ENCODE measurements at places on chromosomes 7 and 10.

- no peak for DNase-seq
Measured at GRCh38 chr7:102875700-102876295, 37.0 kb upstream of the LRRC17 start.

DNA sequence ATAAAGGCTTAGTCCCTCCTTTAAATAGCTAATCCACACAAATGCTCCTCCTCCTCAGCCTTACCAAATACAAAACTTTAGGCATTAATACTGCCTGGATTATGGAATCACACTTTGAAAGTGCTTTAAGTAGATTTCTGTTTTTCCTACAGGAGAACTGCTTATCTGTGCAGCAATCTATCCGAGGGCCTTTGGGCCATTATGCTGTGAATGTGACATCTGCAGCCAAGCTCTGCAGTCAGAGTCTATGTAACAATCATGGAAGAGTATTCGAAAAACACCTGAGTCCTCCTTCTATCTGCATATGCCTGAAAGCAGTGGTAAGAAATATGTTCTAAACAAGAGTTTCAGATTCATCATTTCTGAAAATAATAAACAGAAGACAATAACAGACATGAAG lies 16.2 kb upstream of the HYAL4 start:
- DNase-seq: no peak

GRCh38 chr7:108535257-108535656 lies 9.3 kb upstream of the PNPLA8 start:
- no peak for DNase-seq

DNA sequence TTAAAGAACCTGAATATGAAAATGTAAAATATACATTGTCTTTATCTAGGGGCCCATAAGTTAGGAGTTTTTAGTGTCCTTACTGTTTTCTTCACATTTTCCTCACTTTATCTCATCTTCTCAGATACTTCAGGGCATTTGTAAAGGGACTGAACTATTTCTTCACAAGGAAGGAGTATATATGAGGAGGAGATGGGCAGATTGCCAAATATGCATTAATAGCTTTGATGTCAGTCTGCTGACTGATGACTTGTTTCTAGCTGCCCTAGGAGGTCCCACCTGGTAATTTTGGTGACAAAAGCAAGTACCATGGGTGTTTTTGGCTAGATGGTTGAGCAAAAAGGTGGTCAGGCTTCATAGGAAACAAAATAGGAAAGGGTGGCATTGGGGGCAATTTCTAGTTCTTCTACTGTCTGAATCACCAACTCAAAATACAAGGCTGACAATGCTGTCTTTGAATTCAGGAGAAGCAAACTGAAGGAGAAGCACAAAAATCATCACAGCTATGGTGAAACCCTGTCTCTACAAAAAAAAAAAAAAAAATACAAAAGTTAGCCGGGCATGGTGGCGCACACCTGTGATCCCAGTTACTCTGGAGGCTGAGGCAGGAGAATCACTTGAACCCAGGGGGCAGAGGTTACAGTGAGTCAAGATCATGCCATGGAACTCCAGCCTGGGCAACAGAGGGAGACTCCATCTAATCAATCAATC lies 10.4 kb upstream of the STRIP2 start:
- DNase-seq: no peak

DNA sequence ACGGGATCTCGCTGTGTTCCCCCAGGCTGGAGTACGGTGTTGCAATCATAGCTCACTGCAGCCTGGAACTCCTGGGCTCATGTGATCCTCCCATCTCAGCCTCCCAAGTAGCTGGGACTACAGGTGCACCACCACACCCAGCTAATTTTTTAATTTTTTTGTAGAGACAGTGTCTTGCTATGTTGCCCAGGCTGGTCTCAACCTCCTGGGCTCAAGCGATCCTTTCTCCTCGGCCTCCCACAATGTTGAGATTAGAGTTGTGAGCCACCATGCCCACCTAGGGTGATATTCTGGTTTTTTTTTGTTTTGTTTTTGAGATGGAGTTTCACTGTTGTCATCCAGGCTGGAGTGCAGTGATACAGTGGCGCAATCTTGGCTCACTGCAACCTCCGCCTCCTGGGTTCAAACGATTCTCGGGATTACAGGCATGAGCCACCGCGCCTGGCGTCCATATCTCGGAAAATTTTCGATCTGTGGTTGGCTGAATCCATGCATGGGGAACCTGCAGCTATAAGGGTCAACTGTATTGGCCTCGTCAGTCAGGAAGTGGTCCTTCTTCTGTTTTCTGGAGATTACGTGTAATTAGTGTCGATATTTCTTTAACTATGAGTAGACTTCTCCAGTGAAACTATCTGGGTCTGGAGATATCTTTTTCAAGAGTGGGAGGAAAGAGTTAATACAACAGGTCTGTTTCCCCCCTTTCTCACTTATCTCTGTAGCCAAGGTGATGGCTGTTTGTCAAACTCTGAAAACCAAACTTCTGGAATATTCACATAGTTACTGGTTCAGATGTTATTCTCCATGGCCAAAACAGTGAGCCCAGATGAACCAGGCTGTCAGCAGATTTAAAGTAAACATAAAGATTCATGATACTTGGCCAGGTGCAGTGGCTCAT lies 21.0 kb upstream of the FIS1 start:
- DNase-seq: no peak

DNA sequence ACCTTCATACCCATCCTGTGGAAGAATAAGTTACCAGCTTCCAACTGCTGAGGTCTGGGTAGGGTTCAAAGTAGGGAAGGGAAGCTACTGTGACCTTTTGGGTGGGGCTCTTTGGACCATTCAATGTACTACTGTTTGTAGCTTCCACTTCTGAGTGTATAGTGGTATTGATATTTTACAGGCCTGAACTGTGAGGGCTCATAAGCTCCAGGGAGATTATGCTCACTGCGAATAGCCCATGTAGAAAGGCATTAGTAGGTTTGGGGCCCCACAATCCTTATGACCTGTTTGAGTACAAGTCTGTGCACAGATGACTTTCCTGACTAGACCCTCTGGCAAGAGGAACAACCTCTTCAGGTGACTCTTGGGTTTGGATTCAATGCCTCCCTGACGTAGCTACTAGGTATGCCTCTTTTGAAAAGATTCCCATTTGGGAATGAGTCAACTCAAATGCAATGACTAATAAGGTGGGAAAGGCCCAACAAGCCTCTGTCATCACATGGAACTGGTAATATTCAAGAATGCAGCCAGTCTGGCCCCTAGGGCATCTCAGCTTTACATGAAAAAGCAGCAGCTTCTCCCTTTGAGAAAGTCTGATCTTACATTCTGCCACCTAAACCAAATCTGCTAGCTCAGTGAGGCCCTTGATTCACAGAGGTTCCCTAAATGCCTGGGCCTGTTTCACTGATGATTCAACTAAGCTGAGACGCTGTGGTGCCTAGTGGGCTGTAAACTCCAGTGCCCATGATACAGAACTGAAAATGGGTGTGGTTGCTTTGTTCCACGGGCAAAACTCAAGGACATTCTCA lies 79.8 kb downstream of the ABI1 start:
- DNase-seq: no peak

DNA sequence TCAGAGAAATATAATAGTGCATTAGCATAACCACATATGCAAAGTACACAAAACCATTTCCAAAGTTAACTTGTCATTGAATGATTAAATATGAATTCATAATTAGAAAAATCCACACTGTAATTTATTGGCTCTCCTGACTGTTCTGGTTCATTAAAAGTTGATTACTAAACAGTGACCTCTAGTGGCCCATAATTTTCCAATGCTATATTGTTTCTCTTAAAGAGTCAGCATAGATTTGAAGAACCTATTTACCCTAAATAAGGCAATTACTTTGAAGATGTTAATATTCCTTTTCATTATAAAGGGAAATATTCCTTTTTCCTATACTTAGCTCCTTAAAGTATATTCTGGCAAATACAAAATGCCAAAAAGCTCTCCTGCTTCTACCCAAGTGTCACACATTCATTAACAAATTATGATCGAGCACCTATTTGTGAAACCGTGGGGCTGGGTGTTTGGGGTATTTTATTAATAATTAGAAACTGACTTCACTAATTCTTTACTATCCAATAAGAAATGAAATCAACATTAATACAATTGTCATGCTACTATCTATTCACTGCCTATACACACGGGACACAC lies 86.2 kb downstream of the HIBADH start:
- no peak for DNase-seq

- no peak for DNase-seq
Measured at GRCh38 chr10:53491774-53492173, 719.2 kb upstream of the MBL2 start.

- DNase-seq: peak; percentile 70
Measured at GRCh38 chr7:140653319-140654108, 12.9 kb upstream of the DENND2A start.

DNA sequence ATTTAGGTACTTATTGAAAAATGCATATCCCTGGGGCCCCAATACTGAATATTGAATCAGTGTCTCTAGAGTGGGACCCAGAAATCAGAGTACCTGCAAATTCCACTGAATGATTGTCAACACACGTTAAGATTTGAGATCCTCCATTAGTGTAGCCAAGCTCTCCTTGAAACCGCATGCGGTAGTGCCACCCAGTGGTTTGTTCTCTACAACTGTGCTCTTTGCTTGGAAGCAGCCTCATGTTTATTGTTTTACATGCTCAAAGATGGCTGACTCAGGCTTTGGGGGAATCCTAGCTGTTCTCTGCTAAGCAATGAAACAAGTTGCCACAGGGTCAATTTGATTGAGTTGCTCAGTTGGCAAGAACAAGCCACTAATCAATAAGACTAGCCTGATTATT lies 340.2 kb upstream of the CELF2 start:
- DNase-seq: no peak
